ENCODE measurements at places on chromosomes 6 and 20.
A peak's percentile ranks its signal among the peaks of the same experiment; 100 is the strongest.

DNA sequence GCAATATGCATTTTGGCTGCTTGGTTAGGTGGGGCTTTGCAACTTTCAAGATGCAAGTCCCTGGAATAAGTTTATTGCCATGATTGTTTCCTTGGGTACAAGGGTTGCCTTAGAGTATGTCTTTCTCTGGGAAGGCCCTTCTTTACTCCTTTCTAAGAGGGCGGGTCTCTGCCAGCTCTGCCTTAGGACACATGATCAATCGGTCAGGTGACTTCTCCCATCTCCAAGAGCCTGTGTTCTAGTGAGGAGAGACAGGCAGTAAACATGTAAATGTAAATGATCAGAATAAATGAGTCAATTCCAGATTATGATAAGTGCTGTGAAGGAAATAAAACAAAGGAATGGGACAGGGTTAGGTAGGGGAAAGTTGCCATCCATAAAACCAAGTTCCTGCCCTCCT, 43.2 kb upstream of the BCAS1 start:
- H3K36me3 ChIP-seq, result peaks cover 3% of the 10 kb centered on the region
- H3K27me3 ChIP-seq, result peaks cover 8% of the 10 kb centered on the region
- no peak overlapping the region for H3K27ac ChIP-seq
- H3K4me1 ChIP-seq, result peaks cover 4% of the 10 kb centered on the region

DNA sequence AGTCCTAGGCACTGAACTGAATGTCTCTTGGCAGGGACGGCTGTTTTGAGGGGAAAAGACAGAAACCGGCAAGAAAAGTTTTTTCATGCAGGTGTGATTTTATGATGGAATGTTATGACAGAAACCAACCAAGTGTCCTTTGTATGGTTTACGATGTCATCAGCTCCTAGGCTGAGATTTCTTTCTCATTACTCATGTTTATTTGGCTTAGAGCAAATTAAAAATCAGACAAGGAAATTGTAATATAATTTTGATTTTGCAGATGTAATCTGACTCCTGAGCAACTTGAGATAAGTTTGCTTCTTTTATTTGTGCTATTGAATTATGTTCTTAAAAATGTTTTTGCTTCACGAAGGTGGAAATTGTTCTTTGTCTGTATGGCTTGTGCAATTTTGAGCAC, 58.8 kb upstream of the MAP3K7 start:
- peaks cover 13% of the 10 kb centered on the region for H3K27me3 ChIP-seq
- no peak overlapping the region for H3K27ac ChIP-seq
- H3K4me3 ChIP-seq, result no peak overlapping the region
- DNase-seq, result no peak
- no peaks in the 10 kb centered on the region for H3K36me3 ChIP-seq

DNA sequence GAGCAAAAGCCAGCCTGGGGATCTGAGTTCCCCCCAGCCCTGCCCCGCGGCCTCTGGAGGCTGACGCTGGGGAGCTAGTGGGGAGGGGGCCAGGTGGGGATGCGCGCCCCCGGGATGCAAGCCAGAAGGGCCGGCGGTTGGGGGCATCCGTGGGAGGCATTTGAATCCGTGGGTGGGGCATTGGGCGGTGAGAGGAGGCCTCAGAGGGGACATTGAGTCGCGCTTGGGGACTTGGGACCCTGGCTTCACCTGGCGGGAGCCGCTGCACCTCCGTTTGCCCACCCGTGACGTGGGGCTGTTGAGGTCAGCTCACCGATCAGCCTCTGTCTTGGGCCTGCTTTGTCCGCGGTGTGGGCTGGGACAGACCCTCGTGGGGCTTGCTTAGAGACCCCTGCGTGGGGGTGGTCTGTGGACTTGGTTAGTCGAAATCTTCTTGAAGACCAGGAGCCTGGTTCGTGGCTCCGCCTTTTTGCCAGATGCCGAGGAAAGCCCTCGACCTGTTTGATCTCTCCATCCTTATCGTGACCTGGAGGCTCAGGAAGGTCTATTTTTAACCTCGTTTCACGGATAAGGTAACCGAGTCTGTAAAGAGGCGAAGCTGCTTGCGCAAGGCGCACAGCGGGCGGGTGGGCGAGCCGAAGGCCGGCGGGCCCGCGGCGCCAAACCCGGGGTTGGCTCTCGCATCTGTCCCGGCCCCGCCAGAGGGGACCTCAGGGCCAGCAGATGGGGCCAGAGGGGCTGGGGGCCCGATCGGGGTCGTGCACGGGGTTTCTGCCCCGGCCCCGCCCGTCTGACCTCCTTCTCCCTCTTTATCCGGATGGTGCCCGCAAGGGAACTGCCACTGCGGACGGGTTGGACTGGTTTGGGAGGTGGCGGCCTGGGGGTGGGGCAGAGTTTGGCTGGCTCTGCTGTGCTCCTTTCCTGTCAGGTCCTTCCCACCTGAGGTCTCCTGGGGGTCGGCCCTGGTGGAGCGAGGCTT, 8.3 kb downstream of the FAM110A start:
- H3K36me3 ChIP-seq, result peaks cover 11% of the 10 kb centered on the region
- no peak for DNase-seq

DNA sequence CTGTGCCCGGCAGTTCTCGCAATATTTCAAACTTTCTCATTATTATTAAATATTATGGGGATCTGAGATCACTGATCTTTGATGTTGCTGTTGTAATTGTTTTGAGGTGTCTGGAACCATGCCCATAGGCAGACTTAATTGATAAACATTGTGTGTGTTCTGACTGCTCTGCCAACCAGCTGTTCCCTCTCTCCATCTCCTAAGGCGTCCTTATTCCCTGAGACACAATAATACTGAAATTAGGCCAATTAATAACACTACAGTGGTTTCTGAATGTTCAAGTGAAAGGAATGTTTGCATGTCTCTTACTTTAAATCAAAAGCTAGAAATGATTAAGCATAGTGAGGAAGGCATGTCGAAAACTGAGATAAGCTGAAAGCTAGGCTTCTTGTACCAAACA, 7.6 kb downstream of the MAPK14 start:
- peaks cover 3% of the 10 kb centered on the region for H3K36me3 ChIP-seq
- peaks cover 36% of the 10 kb centered on the region for H3K4me1 ChIP-seq
- H3K27me3 ChIP-seq, result no peaks in the 10 kb centered on the region
- no peak overlapping the region for H3K27ac ChIP-seq

GRCh38 chr6:108805611-108806167, 42.5 kb upstream of the ARMC2 start:
- H3K27ac ChIP-seq, result no peak overlapping the region
- no peaks in the 10 kb centered on the region for H3K36me3 ChIP-seq
- H3K4me3 ChIP-seq, result no peak overlapping the region
- H3K27me3 ChIP-seq, result peaks cover 2% of the 10 kb centered on the region
- H3K4me1 ChIP-seq, result peaks cover 11% of the 10 kb centered on the region

DNA sequence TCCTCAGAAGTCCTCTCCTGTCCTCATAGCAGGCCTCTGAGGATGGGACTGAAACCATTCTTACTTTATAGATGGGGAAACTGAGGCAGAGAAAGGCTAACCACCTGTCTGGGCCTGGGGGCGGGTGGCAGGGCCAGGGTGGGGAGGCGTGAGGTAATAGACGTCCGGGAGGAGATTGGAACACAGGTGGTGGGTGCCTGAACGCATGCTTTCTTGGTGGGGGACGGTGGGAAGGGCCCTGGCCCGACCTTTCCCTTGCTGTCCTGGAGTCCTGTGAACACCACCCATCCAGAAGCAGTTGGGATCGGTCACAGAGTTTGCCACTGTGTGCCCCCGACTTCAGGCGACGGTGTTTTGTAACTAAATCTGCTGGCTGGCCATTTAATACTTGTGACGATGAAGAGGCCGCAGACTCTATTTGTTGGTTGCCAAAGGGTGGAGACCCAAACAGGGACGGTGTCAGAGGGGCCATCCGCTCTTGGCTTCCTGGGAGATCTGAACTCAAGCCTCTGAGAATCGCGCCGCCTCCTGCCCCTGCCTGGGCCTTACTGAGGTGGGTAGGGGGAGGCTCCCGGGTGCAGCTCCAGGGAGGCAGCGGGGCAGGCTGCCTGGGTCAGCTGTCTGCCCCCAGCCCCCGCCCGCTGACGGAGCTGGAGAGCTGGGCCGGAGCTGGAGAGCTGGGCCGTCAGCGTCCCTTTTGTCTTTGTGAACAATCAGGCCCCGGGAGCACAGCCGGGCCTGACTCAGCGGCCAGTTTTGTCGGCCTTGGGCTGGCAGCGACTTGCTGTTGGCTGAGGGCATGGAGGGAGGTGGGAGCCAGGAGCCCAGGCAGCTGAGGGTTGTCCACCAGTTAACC, 4.1 kb downstream of the RBM38 start:
- DNase-seq, result peak; percentile 25
- peaks cover 58% of the 10 kb centered on the region for H3K4me1 ChIP-seq
- peaks cover 38% of the 10 kb centered on the region for H3K36me3 ChIP-seq
- peak overlapping the region; percentile 8 for H3K4me3 ChIP-seq
- no peaks in the 10 kb centered on the region for H3K27me3 ChIP-seq
- H3K27ac ChIP-seq, result peak overlapping the region; percentile 98

GRCh38 chr6:109477725-109478124, 5.3 kb downstream of the ZBTB24 start:
- H3K27ac ChIP-seq, result peak overlapping the region; percentile 93
- no peak for DNase-seq
- H3K27me3 ChIP-seq, result no peaks in the 10 kb centered on the region
- H3K4me3 ChIP-seq, result peak overlapping the region; percentile 82

DNA sequence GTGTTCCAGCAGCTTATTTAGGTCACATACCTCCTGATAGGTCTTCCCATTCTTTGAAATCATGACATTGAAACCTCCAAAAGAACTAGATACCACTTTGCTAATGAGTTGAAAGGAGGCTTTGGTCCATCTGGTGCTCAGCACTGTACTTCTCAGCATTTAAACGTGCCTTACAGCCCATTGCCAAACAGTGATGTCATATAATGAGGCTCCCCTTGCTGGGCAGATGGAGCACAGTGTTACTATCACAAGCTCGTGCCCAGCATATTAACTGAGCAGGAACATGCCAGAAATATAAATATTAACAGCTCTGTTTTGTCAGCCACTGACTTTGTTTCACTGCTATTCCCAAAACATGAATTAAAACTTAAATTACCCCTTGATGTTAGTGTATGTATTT, 25.5 kb upstream of the MAPK13 start:
- no peak for DNase-seq
- peaks cover 8% of the 10 kb centered on the region for H3K36me3 ChIP-seq
- no peaks in the 10 kb centered on the region for H3K27me3 ChIP-seq
- H3K4me1 ChIP-seq, result peaks cover 21% of the 10 kb centered on the region
- H3K4me3 ChIP-seq, result no peak overlapping the region

- H3K4me1 ChIP-seq, result peaks cover 2% of the 10 kb centered on the region
- H3K27ac ChIP-seq, result no peak overlapping the region
- DNase-seq, result no peak
- no peak overlapping the region for H3K4me3 ChIP-seq
Measured at GRCh38 chr6:14844411-14844810, 401.5 kb upstream of the JARID2 start.

DNA sequence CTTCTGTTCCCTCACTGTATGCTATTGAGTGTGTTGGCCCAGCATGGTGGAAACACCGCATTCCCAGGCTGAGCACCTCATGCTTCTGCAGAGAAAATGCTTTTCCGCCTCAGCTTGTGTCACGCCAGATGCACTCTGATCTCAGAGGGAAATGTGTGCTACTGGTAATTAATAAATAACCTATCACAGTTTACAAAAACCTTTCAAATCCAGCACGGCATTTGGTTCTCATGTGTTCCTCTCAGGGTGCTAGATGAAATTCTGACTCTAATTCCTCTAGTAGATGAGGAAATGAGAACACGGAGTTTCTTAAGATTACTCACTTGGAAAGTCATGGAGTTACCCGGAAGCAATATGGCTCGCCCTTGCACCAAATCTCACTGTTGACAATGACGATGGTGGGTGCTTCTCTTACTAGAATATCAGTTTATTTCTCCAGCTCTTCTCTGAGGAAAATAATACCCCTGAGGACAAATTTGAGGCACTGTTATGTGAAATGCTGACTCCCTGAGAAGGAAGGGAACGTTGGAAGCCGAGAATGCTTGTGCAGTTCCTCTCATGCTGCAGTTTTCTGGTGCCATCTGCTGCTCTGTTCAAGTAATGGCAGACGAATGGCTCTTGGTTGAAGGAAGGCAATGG, 116.6 kb downstream of the RNF144B start:
- H3K36me3 ChIP-seq, result no peaks in the 10 kb centered on the region
- peak; percentile 45 for DNase-seq
- peaks cover 18% of the 10 kb centered on the region for H3K4me1 ChIP-seq
- H3K27ac ChIP-seq, result no peak overlapping the region
- peak overlapping the region; percentile 76 for H3K4me3 ChIP-seq

DNA sequence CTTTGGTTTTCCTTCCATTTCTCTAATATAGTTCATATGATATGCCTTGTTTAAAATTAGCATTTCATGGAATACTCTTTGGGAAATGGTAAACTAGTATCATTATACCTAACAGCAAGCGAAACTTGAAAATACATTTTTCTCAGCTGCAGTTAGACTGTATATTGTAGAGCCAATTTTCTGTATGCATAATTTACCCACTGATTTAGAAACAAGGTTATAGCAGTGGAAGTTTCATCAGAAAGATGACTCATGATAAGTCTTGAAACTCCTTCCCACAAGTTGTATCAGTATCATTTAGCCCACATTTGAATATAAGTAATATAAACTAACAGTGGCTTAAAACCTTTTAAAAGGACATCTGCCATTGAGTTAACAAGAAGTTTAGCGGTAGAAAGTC, 164.8 kb upstream of the BMP5 start:
- H3K36me3 ChIP-seq, result no peaks in the 10 kb centered on the region
- DNase-seq, result no peak
- no peaks in the 10 kb centered on the region for H3K27me3 ChIP-seq
- no peak overlapping the region for H3K27ac ChIP-seq
- H3K4me3 ChIP-seq, result no peak overlapping the region

- H3K27me3 ChIP-seq, result no peaks in the 10 kb centered on the region
- no peak overlapping the region for H3K4me3 ChIP-seq
- no peaks in the 10 kb centered on the region for H3K36me3 ChIP-seq
- no peak overlapping the region for H3K27ac ChIP-seq
- H3K4me1 ChIP-seq, result no peaks in the 10 kb centered on the region
Measured at GRCh38 chr6:153207617-153208016, 76.5 kb upstream of the RGS17 start.

- no peak overlapping the region for H3K27ac ChIP-seq
- H3K36me3 ChIP-seq, result peaks cover 3% of the 10 kb centered on the region
- no peaks in the 10 kb centered on the region for H3K4me1 ChIP-seq
- no peak for DNase-seq
Measured at GRCh38 chr6:162237331-162237730, 490.2 kb downstream of the PRKN start.

All from memory B cell (primary cell).